Suppressor macrophage (primary cell): ENCODE measurements at places on chromosomes 6 and 20.

DNA sequence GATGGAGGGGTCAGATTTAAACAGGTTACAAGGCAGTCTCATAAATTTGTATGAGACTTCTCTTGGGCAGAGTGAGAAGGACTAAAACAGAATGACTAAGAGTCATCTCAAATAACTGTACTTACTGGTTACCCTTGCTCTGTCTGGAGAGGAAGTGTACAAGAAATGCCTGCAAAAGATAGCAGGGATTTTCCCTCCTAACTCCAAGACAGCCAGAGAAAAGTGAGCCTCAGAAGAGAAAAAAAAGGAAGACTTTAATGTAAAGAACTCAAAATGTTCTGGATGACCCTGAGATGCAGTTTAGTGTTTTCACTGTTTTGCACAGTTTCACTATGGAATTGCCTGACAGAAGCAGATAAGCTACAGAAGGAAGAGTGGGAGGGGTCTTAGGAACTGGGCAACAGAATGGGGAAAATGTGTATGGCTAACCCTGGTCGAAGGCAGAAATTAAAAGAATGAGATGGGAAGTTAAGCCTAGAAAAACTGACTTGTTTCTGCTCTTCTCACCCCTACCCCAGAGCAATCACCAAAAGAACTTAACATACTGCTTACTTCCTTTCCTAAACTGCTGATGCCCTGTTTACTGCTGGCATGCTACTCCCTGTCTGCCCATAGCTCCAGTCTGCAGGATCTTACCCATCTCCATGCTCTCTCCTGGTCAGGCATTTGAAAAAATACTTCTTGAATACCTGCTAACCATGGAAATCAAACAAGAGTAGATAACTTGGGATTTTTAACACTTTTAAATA lies 98.1 kb upstream of the MARCKS start:
- DNase-seq: peak; percentile 82

GRCh38 chr20:50246367-50247195 lies 56.0 kb downstream of the CEBPB start:
- DNase-seq: no peak

DNA sequence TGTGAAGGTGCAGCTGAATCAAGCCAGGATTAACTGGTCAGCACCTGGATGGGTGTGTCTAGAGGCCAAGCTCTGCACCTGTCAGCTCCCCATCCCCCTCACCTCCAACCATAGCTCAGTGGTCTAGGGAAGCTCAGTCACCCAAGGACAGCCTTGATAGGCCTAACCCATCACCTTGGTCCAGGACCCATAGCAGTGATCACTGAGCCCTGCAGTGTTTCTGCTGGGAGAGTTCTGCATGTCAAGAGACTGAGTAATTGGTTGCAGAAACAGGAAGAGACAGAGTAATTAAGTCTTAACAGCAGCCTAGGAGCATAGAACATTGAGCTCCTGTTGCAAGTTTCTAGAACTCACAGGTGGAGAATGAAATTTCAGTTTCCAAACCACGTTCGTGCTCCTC lies 18.7 kb upstream of the RALGAPB start:
- no peak for DNase-seq

- no peak for DNase-seq
Measured at GRCh38 chr6:88704980-88705379, 258.4 kb downstream of the RNGTT start.

DNA sequence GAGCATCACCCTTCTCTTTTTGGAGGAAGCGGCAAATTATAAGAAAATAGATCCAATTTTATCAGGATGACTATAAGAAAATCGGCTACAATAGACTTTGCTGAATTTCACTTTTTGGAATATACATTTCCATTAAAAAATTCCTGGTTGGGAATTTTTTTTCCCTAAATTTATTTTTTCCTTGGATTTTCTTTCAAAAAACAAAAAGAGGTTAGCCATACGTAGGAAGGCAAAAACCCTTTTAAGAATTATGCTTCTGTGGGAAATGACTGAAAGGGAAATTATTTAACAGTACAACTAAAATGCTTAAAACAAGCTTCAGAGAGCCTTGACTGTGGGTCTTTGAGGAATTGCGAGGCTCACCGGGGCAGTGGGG lies 86.9 kb downstream of the SLC22A23 start:
- no peak for DNase-seq

- no peak for DNase-seq
Measured at GRCh38 chr6:121482004-121482693, 46.7 kb downstream of the GJA1 start.

- no peak for DNase-seq
Measured at GRCh38 chr6:43328528-43328927, 19.9 kb upstream of the CRIP3 start.

DNA sequence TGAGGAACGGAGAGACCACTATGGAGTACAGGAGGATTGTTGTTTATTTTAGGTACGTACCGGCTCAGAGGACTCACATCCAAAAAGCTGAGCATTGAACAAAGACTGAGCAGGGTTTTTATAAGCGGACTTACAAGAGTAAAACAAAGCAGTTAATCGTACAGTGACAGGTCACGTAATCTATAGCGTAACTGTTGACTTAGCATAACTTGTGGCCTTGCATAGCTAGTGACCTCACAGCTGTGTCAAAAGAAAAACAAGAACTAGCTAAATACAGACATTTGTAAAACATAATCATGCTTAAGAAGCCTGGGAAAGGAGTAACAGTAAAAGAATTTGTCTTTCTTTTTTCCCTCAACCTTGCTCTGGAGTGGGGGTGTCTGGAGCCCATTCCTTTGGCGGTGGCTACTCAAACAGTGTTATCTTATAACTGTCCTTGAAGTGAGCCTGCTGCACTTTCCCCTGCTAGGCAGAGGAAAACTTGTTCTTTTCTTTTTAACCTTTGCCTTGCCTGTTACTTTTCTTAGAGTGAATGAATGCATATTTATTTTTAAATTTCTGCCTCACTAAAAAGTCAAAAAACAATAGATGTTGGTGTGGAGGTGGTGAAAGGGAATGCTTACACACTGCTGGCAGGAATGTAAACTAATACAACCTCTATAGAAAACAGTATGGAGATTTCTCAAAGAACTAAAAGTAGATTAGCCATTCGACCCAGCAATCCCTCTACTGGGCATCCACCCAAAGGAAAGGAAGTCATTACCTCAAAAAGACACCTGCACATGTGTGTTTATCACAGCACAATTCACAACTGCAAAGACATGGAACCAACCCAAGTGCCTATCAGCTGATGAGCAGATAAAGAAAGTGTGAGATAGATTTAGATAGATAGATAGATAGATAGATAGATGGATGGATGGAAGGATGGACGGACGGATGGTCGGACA lies 109.0 kb downstream of the TAF4 start:
- no peak for DNase-seq

DNA sequence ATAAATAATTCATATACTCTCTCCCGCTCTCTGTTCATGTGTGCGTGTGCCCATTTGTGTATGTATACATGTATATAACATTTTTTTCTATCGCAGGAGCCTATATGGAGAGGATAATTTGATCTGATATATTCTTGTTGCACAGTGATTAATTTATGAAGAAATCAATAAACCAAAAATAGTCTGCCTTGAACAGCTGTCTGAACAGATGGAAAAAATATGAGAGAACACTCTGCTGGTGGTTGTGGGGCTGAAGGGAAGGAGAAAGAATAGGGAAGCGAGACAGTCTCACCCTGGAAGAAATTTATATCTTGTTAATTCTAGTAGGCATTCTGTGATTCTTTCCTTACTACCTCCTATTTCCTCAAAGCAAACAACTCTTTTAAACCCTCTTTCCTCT lies 96.6 kb upstream of the B3GAT2 start:
- DNase-seq: no peak
